ENCODE measurements at places on chromosomes 7 and 10.

DNA sequence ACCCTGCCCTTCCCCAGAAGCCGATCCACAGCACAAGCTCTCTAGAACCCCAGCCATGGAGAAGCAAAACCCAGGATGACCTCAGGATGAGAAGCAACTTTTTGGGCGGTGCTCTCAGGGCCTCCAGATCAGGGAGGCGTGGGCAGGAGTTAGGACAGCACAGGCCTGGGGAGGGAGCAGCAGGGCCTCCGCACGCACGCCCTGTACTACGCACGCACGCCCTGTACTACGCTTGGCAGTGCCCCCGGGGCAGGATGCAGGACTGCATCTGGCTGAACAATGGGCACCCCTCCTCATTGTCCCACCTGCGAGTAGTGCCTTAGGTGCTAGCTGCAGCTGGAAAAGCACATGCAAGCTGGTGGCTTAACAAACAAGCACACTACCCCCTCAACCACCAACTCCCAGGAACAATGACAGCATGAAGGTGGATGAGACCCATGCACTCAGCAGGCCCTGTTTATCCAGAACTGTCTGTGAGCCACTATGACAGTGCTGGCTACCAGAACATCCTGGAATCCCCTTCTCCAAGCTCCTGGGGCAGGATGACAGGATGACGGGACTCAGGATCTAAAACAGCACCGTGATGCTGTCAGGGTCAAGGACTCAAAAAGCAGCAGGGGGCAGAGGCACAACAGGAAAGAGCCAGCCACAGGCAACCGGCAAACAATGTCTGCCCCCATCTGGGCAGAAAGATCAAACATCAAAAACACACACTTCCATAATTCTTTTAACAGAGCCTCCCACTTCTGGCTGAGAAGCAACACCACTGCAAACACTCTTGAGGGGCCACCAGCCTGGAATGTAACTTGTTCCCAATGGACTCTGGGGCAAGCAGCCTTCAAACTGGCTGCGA is 11.8 kb downstream of the PODXL start:
- DNase-seq: no peak

- DNase-seq: no peak
Measured at GRCh38 chr10:60224066-60224705, 165.5 kb downstream of the ANK3 start.

GRCh38 chr7:111730057-111730456 is 167.8 kb upstream of the IMMP2L start:
- no peak for DNase-seq

DNA sequence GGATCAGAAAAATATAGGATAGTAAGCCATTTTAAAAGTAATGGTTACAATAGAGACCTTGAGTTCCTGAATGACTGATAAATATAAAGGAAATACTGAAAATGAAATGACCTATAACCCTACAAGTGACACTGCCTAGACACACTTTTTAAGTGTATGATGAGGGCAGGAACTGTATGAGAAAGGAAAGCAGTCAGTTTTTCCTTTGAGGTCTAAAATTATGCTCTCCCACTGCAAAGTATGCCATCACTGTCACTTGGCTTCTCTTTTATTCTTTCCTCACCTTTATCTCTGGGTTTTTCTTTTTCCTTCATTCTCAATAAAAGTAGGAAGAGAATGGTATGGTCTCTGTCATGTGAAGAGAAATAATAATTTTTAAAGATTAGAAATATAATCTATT is 13.5 kb downstream of the REEP3 start:
- no peak for DNase-seq

DNA sequence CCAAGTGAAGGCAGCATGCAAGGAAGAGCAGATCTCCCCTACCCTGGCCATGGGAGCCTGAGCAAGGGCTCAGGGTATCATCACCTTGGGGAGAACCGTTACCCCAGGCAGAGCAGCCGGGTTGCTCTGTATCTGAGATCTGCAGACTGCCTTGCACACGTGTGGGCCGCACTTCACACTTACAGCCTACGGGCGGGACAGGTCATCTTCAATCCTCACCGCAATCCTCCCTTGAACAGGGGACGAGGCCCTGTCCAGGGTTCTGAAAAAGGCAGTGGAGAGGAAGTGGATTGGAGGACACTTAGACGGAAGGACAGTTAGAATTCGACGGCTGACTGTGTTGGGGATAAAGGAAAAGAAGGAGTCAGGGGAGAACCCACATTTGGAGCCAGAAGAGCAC is 51.4 kb downstream of the NPS start:
- no peak for DNase-seq

- no peak for DNase-seq
Measured at GRCh38 chr7:26948617-26949118, 84.3 kb upstream of the SKAP2 start.

- no peak for DNase-seq
Measured at GRCh38 chr7:111841596-111842205, 279.4 kb upstream of the IMMP2L start.

DNA sequence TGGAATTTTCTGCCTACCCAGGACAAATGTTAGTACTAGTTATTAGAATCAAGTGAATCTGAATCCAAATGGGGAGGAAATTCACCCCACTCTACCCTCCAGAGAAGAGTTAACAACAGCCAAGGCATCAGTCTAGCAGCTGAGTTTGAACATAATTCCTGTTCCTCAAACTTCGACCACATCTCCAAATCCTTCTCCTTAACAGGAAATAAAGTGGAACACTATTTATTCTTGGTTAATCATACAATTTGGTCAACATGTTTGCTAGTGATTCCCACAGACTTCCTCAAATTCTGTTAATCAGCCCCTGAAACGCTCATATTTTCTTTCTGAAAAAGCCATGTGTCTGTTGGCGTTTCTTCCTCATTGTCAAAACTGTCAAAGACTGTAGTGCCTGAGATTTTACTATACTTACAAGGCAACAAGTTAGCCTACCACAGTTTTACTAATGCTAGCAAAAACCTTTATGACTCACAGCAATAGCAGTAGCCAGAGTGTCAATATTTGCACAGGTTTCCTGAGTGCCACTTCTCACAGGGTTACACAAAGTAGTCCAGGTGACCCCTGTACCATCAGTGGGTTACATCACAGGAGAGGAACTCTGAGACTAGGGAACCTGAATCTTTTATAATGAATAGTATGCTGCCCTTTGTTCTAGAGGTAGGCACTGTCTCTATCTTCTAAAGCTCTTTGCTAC is 202.9 kb downstream of the GRM3 start:
- no peak for DNase-seq

GRCh38 chr10:14570800-14571199 is 203.9 kb downstream of the FAM107B start:
- no peak for DNase-seq

DNA sequence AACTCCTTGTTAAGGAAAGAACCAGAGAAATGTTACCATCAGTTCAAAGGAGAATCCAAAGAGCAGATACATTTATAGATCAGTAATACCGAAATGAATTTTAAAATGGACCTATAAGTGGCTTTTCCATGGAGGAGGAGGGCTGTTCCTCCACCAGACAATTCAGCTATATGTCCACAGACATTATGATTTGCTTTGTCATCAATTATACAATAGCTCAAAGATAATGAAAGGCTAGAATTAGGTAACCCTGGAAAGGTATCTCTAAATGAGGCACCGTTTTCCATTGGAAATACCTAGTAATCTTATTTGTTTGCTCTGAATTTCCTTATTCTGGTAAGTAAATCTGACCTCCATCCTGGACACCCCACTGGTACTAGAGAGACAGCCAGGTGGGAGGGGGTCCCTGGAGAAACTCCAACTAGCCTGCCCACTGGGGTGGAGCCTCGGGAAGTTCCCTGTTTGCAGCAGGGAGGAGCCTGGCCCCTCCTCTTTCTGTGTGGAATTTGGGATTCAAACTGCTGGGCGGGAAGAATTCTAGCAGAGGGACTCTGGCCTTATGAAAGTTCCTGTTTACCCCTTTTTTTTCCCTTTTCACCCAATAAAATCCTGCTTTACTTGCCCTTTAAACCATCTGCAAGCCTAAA is 218.0 kb downstream of the PHF14 start:
- DNase-seq: no peak

DNA sequence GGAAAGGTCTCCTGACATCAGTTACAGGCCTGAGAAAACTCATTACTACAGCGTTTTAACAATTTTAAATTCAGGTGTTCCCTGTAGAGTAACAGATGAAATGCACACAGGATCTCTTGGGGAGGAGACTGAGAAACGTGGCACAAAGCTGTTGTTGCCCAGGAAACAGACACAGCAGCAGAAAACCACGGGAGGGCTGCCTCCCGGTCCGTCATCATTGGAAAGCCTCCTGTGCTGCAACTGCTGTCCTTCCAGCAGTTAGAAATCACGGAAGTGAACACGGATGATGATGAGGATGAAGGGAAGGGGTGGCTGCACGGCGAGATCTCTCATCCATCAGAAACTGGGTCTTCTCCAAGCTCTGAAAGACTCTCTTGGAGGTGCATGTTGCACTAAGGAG is 94.6 kb upstream of the RNF32 start:
- no peak for DNase-seq

DNA sequence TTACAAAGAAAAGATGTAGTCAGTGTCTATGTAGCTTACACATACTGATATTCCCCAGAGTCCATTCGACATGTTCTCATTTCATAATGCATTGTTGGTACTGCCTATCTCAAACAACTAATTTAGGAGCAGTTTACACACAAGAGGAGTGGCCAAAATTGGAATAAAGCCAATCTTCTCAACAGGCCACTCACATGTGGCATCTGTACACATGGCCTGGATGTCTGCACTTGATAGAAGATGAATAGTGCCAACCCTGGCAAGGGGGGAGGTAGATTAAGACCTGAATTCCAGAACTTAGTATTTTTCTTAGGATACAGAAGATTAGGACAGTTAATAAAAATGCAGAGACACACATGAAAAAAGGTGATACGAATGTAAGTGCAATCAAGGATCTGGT is 125.3 kb upstream of the STARD3NL start:
- no peak for DNase-seq

- DNase-seq: no peak
Measured at GRCh38 chr7:67455508-67455907, 458.9 kb downstream of the TYW1 start.

GRCh38 chr7:30634193-30634626 is 39.5 kb downstream of the GARS1 start:
- no peak for DNase-seq

- no peak for DNase-seq
Measured at GRCh38 chr10:100945754-100946153, 23.6 kb upstream of the SEMA4G start.

DNA sequence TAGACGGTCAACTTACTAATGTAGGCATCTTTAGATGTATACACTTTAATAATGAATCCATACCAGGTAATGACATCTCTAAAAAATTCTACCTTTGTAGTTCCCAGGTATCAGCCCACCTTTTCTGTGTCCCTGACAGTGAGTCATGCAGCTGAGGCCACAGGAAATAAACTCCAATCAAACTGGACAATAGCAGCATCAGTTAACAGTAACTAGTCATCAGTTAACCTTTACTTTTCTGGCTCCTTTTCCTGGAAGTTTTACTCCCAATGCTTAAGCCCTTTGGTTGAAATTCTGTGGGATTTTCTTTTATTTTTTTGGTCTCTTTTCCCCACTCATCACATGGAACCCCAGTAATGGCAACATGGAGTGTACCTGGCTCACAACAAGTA is 617.6 kb downstream of the SORCS3 start:
- no peak for DNase-seq

- no peak for DNase-seq
Measured at GRCh38 chr7:7498856-7499255, 36.8 kb downstream of the COL28A1 start.

DNA sequence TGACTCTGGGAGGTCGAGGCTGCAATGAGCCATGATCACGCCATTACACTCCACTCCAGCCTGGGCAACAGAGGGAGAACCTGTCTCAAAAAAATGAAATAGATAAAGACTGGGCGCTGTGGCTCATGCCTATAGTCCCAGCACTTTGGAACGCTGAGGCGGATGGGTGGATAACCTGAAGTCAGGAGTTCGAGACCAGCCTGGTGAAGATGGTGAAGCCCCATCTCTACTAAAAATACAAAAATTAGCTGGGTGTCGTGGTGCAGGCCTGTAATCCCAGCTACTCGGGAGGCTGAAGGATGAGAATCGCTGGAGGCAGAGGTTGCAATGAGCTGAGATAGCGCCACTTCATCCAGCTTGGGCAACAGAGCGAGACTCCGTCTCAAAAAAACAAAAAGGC is 1.1 kb upstream of the DDX21 start:
- no peak for DNase-seq

GRCh38 chr7:101792051-101792681 is 25.3 kb upstream of the CUX1 start:
- no peak for DNase-seq

DNA sequence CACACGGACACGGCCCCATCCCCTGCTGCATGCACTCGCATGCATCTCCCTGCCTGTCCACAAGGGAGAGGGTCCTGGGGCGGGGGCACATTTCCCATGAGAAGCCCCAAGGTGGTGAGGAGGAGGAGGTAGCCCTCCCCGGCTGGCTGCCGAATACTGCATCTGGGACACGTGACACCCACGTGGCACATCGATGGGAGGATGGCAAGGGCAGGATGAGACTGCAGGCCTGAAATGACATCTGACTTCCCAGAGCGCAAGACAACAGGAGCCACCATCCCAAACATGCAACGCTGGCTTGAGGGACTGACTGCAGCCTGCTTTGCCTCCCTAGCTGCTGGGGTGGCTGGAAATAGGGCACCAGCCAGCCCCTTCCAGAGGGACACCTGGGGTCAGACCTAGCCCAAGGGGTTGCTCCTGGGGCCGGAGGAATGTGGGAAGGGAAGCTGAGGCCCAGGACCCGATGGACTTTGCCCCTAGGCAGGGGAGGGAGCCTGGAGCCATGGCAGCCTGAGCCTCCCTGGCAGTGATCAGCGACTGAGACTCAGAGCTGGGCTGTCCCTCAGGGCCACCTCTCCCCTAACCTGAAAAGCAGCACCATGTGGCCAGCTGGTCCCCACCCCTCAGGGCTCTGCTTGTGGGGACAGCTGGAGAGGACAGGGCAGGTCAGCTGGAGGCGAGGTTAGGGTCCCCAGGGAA is 16.1 kb downstream of the BUD23 start:
- no peak for DNase-seq

DNA sequence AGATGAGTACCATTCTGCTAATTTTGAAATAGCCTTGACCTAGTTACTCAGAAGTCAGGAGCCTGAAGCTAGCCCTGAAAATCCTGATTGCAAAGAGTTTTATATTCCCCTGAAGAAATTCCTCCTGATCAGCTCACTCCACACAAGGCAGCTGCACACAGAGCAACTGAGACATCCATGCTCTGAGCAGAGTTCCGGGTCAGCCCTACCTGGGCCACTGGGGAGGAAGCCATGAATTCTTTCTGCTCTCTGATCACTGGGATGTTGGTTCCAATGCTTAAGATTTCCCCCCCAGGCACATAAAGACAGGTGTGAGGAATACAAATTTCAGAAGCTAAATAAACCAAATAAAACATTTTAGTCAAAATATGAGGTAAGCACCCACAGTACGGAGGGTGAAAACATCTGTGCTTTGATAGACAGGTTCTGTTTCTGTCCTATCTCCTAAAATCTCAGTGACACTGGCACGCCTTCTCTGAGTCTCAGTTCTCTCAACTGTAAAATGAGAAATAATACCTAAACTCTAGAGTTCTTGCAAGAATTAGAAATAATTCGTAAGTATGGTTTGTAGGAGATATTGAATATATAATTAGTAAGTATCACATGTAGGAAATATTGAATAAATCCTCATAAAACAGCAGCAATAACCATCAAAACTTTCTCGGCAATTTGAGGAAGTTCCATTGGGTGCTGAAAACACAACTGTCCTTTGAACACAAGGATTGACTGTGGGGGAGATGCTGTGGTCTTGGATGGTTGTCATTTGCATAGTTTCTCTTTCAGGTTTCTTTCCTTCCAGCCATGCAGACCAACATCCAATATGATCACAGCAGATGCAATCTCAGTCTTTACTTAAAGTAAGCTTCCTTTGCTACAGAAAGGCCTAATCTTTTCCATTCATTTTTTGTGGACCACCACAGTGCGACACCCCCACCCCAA is 133.0 kb upstream of the TNS3 start:
- DNase-seq: no peak

Data from C1 segment of cervical spinal cord (tissue), 14 donors.